ENCODE measurements at places on chromosomes 13 and 19. TPM values are rescaled to one million over a fixed set of nuclear protein-coding genes. Genes with fewer than 3 reads are reported as not detected.

The ZNF546 gene
- total RNA-seq: 2.2 TPM

The N4BP2L2 gene
- total RNA-seq: 76.6 TPM

The RDH8 gene
- total RNA-seq: not detected

The GNA15 gene
- 106 TPM for total RNA-seq
